ENCODE measurements at places on chromosomes 7 and 10. TPM values are rescaled to one million over a fixed set of nuclear protein-coding genes. Genes with fewer than 3 reads are reported as not detected.

The ST7 gene
- 10.6 TPM for polyA plus RNA-seq

The CASTOR2 gene
- polyA plus RNA-seq, result 0.99 TPM

The ZDHHC16 gene
- polyA plus RNA-seq, result 14.0 TPM

The BTBD16 gene
- polyA plus RNA-seq, result 0.10 TPM

The KMT2E gene
- 11.5 TPM for polyA plus RNA-seq

The GPR158 gene
- 0.09 TPM for polyA plus RNA-seq

The TACC2 gene
- 2.4 TPM for polyA plus RNA-seq

The FFAR4 gene
- polyA plus RNA-seq, result 0.06 TPM

The WDR86 gene
- 8.6 TPM for polyA plus RNA-seq

The GIGYF1 gene
- polyA plus RNA-seq, result 56.2 TPM

The SLC18A3 gene
- not detected for polyA plus RNA-seq
